ENCODE measurements at places on chromosomes 1 and 21.

DNA sequence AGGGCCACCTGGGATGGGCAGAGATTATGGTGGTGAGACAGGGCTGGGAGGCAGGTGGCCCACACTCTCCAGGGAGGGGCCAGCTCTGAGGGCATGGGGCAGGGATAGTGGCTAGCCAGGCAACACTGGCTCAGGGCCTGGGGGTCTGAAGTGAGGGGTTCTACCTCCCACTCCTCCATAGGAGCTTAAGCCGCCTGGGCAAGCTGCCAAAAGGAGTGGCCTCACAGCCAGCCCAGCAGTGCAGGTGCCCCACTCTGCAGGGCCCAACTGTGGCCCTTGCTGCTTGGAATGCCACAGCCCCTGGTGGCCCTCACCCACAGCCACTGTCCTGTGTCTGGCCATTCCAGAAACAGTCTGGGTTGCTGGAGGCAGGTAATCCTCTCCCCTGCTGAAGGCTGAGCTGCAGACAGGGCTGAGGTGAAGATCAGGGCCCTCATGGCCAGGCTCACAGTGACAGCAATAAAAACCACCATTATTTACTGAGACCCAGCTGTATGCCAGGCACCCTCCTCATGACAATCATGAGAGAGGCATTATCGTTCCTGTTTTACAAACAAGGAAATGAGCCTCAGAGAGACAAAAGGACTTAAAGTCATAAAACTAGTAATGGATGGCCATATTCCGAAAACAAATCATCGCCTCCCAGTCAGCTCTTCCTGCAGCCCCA is 31.0 kb downstream of the KIF21B start:
- DNase-seq: no peak

DNA sequence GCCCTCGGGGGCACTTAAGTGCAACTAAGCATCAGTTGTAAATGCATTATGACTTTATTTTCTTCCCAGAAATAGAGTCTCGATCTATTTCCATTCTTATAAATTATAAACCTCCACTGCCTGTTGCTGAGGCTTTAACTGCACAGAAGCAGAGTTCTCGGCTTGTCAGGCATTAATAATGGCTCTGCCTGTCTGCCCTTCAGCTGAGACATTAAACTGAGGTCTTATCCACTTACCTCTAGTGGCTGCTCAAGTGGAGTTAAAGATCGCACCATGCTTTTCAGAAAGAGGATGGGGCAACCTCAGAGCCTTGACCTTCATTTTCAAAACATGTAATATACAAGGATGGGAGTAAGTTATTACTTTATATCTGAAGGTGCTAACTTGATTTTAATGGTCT is 597.6 kb upstream of the PRMT6 start:
- DNase-seq: no peak

DNA sequence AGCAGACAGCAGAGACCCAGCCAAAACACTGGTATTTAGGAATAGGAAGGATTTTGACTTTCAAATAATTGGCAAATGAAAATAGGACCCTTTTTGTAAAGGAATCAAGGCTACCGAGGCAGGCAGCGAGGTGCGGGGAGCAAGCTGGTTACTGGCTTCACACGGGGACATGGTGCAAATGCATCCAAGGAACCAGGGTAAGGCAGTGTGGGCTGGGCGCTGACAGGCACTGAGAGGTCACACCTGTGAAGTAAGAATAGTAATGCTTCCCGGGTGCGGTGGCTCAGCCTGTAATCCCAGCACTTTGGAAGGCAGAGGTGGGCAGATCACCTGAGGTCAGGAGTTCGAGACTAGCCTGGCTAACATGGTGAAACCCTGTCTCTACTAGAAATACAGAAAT is 15.5 kb downstream of the CHAF1B start:
- no peak for DNase-seq

GRCh38 chr1:93677729-93678128 is 3.9 kb downstream of the BCAR3 start:
- no peak for DNase-seq

DNA sequence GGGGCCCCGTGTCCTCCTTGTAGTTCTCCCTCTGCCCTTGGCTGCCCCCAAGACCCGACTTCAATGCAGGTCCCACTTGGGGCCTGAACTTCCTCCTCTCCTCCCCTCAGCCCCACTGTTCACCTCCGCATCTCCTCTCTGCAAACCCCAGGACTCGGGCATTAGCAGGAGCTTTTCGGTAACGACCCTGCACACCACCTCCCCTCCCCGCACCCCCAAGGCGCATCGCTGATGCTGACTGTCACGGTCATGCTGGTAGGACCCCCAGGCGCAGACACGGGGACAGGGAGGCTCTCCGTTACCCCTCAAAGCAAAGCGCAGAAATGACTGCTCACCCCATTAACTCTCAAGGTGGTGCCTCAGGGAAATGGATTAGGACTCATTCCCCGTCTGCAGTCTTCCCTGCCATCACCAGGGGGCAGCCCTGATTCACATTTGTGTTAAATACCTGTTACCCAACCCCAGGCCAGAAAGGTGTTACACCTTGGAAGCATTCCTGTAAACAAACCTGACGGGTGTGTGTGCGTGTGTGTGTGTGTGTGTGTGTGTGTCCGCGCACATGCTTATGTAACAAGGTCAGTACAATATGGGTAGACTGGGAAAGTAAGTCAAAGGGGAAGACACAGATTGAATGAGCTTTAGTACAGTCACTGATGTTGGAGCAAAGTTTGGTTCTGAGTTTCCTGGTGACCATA is 6.4 kb upstream of the GUCA2B start:
- DNase-seq: no peak

- DNase-seq: no peak
These were observed 18.9 kb upstream of the SCAF4 start for GRCh38 chr21:31750843-31751242.

DNA sequence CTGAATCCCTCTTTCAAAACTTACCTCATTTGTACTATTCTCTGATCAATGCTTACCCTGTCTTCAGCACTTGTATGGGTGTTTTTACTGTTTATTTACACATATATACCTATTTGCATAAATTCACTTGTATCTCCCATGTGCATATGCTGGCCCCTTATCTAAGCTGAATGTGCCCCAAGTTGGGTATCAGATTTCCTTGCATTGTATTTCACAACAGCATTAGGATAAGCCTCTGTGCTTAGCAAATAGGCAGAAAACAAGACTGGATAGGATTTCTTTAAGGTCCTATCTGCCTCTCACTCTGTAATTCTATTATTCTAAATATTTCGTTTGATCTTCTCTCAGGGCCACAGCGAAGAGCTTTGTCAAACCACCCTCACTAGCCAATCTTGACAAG is 45.9 kb upstream of the IPO9 start:
- no peak for DNase-seq

DNA sequence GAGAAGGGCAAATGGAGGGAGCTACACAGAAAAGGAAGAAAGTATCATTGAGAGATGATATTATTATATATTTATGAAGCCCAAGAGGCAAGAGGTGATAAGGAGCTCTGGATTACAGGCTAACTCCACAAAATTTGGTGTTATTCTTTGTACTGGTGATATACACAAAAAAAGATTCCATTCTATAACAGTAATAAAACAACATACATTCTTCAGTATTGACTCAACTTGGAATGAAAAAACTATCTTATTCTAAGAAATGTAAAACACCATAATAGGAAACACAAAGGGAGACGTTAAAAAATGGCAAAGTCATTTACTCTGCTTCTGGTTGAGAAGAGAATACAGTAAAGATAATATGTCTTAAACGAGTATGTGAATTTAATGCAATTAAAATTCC is 99.4 kb downstream of the TEX35 start:
- DNase-seq: no peak

DNA sequence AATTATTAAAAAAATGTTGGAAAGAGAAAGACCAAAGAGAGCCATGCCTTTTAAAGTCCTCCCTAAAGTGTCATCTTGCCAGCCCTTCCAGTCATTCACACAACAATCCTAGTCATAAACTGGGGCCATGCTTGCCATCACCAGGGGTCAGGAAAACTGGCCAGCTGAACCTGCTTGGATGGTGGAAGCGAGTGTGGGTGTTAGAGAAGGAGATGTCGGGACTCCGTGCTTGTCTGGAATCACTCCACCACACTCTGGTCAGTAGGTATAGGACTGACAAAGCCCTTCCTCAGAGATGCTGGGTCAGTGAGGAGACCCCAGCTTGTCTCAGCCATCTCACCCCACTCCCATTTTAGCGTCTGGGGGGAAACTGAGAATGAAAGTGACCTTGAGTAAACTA is 3.3 kb upstream of the HAPLN2 start:
- DNase-seq: no peak

- peak; percentile 73 for DNase-seq
These were observed 487.3 kb downstream of the SIPA1L2 start for GRCh38 chr1:232142403-232143314.

GRCh38 chr1:63269571-63269970 is 52.8 kb upstream of the FOXD3 start:
- DNase-seq: no peak

- no peak for DNase-seq
These were observed 1262.1 kb downstream of the NCAM2 start for GRCh38 chr21:22260274-22260673.

DNA sequence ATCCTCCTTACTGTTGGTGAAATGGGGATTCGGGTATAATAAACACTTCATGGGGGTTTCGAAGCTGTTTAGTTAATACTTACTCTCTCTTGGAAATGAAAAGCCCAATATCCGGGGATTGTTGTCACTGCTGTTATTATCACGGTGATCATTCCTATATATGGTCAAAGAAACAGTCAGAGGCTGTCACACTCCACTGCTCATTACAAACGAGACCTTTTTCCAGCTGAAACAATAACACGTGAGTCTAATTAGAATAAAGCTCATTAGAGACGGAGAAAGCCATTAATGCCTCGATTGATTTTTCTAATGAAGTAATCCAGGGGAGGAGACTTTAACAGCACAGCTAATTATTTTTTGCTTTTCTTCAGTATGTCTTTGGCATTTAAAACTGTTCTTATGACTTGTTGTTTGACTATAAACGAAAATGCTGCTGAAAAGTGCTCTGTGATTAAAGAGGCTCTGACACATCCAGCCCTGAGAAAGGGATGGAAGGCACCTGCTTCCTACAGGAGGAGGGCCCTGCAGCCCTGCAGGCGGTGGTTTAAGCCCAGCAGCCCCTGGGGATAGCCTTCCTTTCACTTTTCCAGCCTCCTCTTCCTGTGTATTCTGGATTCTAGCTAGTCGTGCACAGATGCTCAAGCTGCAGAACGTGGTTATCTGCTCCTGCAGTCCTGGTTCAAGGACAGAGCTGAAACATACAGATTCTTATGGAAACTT is 143.6 kb downstream of the EDEM3 start:
- no peak for DNase-seq

GRCh38 chr1:159866066-159866465 is 3.6 kb upstream of the VSIG8 start:
- no peak for DNase-seq

- no peak for DNase-seq
These were observed 18.7 kb downstream of the HTR6 start for GRCh38 chr1:19683351-19683750.

GRCh38 chr1:244163861-244164510 is 112.9 kb downstream of the ZBTB18 start:
- no peak for DNase-seq

DNA sequence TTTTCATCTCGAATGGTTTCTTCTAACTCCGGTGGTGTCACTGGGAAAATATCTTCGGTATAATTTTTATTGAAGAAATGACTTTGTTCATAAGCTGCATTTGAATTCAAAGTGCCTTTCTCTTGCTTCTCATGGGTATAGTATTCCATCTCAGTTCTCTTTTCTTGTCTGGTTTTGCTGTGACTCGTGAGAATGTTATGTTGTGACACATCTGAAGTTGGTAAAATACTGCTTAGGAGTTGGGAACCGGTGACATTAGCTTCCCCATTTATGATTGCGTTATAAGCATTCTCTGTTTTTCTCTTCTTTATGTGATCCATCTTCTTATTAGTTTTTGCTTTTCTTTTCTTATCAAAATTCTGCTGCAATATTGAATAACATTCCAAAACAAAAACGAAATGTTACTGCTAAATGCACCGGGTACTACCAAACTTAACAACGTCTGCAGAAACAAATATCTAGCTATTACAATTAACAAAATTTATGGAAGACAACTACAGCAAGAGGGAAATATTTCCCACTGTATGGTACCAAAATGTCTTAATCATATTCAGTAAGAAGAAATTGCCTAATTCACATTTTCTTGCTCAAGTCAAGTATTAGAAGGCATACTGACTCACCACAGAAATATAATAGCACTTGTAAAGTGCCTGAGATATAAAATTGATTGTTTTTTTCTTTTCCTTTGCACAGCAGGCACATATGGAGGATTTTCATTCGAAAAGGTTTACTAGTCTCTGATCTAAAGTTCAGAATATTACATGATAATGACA is 15.5 kb downstream of the LRIF1 start:
- DNase-seq: no peak

- DNase-seq: no peak
These were observed 102.5 kb upstream of the ATP1B1 start for GRCh38 chr1:169003864-169004516.

- DNase-seq: no peak
These were observed 678.0 kb upstream of the ZP4 start for GRCh38 chr1:238568735-238569134.

- no peak for DNase-seq
These were observed 58.5 kb downstream of the LPAR3 start for GRCh38 chr1:84834419-84835064.

- no peak for DNase-seq
These were observed 8.2 kb downstream of the SLC19A1 start for GRCh38 chr21:45533846-45534635.

- peak; percentile 23 for DNase-seq
These were observed 60.3 kb upstream of the CSF3R start for GRCh38 chr1:36542962-36543515.

DNA sequence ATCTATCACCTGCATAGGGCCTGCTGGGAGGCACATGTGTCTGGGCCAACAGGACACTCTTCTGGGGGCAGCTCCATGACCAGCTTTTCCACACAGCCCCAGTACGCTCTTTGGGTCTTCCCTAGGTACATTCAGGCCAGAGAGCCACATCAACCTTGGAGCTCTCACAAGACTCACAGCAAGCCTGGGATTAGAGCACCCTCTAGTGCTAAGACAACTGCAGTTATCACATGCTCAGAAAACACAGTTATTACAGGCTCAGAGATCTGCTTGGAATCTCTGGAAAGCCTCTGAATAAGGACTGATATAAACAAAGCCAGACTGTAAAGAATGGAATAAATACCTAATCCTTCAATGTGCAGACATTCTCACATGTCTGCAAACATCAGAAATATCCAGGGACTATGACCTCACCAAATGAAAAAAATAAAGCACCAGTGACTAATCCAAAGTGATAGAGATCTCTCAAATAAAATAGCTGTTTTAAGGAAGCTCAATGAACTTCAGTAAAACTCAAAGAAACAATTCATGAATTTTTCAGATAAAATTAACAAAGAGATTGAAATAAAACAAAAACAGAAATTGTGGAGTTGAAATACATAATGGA is 563.9 kb upstream of the NR5A2 start:
- DNase-seq: no peak

DNA sequence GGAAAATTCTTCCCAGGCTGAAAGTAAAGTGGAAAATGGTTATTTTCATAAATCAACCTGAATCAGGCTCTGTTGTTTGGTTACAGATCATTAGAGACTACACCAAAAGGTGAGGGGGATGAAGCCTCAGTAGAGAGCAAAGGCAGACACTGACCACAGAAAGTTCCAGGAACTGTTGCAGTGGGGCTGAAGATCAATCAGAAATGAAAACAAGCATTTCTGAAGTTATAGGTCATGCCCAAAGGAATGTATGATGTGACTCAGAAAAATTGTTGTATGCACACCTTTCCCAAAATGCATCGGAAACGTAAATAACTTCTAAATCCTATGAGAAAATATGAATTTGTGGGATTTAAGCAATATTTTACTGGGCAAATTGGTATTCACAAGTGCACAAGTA is 63.3 kb downstream of the FYB2 start:
- DNase-seq: no peak

Data from DMS 273 treated with DMSO at 0.1 percent for 48 hours (cell line).